Uterus (tissue), 4 donors: ENCODE measurements at places on chromosomes 2 and 18. TPM values are rescaled to one million over a fixed set of nuclear protein-coding genes. Genes with fewer than 3 reads are reported as not detected.

The LONRF2 gene
- total RNA-seq, result 73.0 TPM

The RGPD4 gene
- total RNA-seq, result not detected

The ADRA2B gene
- 0.51 TPM for total RNA-seq

The GCKR gene
- total RNA-seq, result 0.61 TPM

The SELENOI gene
- total RNA-seq, result 2.8 TPM

The HOXD12 gene
- not detected for total RNA-seq

The ODC1 gene
- total RNA-seq, result 55.6 TPM

The PDCL3 gene
- total RNA-seq, result 10.0 TPM

- H3K36me3 ChIP-seq, result no peaks in the 10 kb centered on the region
Observed at GRCh38 chr2:215358891-215359575, 47.2 kb downstream of the ATIC start.

DNA sequence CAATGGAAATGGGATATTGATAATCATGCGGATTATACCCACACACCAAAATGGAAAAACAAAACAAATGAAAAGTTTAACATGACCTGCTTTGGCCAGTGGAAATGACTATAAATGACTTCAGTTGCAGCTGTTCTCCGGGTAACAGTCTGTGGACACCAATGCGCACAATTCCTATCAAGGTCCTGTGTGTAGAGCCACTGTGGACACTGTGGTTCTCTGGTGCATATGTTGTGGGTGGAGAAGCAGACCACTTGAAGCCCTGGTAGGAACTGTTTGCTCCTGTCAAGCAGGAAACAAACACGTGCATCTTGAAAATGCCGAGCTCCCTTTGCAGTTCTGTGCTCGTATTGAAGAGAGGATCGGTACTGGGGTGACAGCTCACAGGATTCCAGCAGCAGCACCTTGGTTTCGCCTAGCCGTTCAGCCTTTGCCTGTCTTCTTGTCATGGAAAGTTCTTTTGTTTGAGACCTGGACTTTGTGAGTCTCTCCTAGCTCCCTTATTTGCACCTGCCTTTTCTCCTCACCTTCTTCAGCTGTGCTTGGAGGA lies 32.9 kb downstream of the NCK2 start:
- H3K4me1 ChIP-seq, result peaks cover 4% of the 10 kb centered on the region
- no peak overlapping the region for H3K4me3 ChIP-seq
- no peak overlapping the region for H3K27ac ChIP-seq
- no peak for DNase-seq
- H3K36me3 ChIP-seq, result no peaks in the 10 kb centered on the region
- H3K27me3 ChIP-seq, result no peaks in the 10 kb centered on the region

GRCh38 chr2:198203336-198204069 lies 399.1 kb downstream of the PLCL1 start:
- no peaks in the 10 kb centered on the region for H3K36me3 ChIP-seq
- H3K27me3 ChIP-seq, result no peaks in the 10 kb centered on the region
- H3K4me3 ChIP-seq, result no peak overlapping the region
- no peak overlapping the region for H3K27ac ChIP-seq
- H3K4me1 ChIP-seq, result no peaks in the 10 kb centered on the region
- no peak for DNase-seq

GRCh38 chr2:101617188-101617587 lies 80.3 kb upstream of the MAP4K4 start:
- no peaks in the 10 kb centered on the region for H3K36me3 ChIP-seq
- no peak overlapping the region for H3K4me3 ChIP-seq

GRCh38 chr2:123434546-123435395 lies 590.3 kb upstream of the CNTNAP5 start:
- H3K27ac ChIP-seq, result no peak overlapping the region
- no peak for DNase-seq
- H3K4me3 ChIP-seq, result no peak overlapping the region

DNA sequence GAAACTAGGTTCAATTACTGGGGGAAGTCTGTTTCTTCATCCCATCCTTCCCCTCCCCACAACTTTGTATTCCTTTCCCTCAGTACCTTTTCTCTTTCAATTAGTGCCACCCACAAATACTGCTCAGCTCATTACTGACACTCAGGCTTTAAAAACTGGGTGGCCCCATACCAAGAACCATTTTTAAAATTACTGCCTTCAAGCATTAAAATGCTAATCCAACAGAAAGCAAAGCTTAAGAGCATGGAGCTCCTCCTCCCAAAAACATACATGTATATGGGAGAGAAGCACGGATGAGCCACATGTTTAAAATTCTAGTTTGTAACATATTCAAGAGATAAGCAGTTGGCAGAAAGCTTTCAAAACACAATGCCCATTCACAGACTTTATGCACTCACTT lies 44.0 kb downstream of the IRS1 start:
- H3K36me3 ChIP-seq, result no peaks in the 10 kb centered on the region
- no peak for DNase-seq
- H3K27me3 ChIP-seq, result no peaks in the 10 kb centered on the region
- H3K4me1 ChIP-seq, result no peaks in the 10 kb centered on the region
- H3K27ac ChIP-seq, result peak overlapping the region; percentile 61

DNA sequence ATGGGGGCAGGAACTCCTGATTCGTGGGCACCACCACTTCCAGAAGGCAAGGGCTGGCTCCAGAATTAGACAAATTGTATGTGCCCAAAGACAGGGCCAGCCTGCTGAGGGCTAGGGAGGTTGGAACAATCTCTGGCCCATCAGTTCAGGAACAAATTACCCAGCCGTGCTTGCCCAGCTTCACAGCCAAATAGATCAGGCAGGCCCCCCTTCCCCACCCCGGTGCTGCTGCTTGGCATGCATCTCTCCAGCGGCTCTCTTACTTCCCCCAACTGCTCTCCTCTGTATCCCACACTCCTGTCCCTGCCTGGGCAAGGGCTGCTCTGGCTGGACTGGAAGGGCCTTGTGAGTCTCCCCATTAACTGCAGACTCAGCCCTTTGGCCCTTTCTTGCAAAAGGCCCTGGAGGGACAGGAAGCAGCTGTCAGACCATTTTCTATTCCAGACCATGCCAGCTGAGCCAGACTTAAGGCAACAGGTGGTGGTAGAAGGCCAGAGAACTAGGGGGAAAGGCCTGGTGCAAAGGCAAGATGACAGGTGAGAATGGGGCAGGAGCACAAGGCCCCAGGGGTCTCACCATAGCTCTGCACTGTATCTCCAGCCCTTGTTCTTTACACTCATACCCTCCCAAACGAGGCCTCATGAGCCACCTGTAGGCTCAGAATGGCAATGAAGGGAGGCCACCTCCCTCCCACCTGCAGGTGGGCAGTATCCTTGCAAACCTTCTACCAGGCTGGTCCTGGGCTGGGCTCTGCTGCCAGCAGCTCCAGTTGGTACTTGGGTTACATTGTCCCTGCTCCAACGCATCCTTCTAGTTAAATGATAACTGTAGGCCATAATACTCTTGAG lies 30.7 kb upstream of the ACAA2 start:
- no peaks in the 10 kb centered on the region for H3K4me1 ChIP-seq
- H3K27me3 ChIP-seq, result no peaks in the 10 kb centered on the region
- no peak overlapping the region for H3K4me3 ChIP-seq
- H3K36me3 ChIP-seq, result no peaks in the 10 kb centered on the region
- no peak overlapping the region for H3K27ac ChIP-seq
- no peak for DNase-seq

GRCh38 chr2:2466534-2466933 lies 135.5 kb upstream of the MYT1L start:
- no peaks in the 10 kb centered on the region for H3K27me3 ChIP-seq
- no peaks in the 10 kb centered on the region for H3K4me1 ChIP-seq
- H3K27ac ChIP-seq, result no peak overlapping the region
- DNase-seq, result no peak

- no peaks in the 10 kb centered on the region for H3K27me3 ChIP-seq
- no peaks in the 10 kb centered on the region for H3K4me1 ChIP-seq
- no peaks in the 10 kb centered on the region for H3K36me3 ChIP-seq
- no peak for DNase-seq
Observed at GRCh38 chr18:39772155-39772919, 2182.7 kb upstream of the PIK3C3 start.

DNA sequence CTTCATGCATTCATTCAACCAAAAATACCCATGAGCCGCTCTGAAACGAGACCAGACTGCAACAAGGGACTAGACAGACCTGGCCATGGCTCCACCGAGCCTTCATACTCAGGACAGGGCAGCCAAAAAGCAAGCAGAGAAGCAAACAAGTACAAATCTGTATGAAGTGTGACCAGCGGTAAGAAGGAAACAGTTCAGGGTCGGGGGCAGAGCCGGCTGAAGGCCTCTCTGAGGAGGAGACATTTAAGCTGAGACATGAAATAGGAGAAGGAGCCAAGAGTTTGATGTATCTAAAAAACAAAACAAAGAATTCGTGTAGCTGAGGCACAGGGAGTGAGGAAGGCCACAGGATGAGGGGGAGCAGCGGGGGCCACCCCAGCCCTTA lies 21.3 kb upstream of the SLC66A3 start:
- no peaks in the 10 kb centered on the region for H3K4me1 ChIP-seq
- no peak for DNase-seq
- no peaks in the 10 kb centered on the region for H3K27me3 ChIP-seq
- no peak overlapping the region for H3K27ac ChIP-seq
- no peaks in the 10 kb centered on the region for H3K36me3 ChIP-seq
- peak overlapping the region; percentile 44 for H3K4me3 ChIP-seq

DNA sequence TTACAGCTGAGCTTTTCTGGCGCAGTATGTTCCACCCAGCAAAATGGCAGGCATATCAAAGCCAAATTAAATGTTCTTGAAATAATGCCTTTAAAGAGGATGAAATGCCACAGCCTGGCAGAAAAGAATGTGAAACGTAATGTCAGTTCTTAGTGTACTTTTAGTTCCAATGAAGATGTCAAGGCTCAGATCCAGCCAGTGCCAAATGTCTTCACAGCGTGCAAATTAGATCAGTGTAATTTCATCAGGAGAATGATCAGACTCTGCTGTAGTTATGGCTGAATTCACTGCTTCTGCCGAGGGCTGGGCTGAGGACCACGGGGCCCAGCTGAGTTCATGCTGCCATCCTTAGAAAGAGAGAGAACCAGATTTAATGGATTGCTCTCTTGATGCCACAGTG lies 78.7 kb upstream of the ITGA4 start:
- no peaks in the 10 kb centered on the region for H3K4me1 ChIP-seq
- no peaks in the 10 kb centered on the region for H3K36me3 ChIP-seq
- no peak for DNase-seq
- H3K4me3 ChIP-seq, result no peak overlapping the region
- no peak overlapping the region for H3K27ac ChIP-seq

DNA sequence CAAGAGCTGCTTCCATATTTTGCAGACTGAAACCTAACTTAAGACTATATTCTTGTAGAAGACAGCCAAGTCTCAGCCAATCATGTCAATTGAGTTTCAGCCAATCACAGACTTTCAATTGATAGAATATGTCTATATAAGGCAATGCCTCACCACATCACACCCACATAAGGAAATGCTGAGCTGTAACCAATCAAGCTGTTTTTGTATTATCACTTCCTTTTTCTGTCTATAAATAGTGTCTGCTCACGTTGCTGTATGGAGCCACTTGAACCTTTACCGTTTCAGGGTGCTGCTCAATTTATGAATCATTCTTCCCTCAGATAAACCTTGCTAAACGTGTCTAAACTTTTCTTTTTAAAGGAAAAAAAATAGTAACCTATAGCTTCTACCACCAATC lies 1554.4 kb upstream of the LRRTM1 start:
- H3K27me3 ChIP-seq, result no peaks in the 10 kb centered on the region
- H3K4me1 ChIP-seq, result no peaks in the 10 kb centered on the region
- H3K36me3 ChIP-seq, result no peaks in the 10 kb centered on the region

DNA sequence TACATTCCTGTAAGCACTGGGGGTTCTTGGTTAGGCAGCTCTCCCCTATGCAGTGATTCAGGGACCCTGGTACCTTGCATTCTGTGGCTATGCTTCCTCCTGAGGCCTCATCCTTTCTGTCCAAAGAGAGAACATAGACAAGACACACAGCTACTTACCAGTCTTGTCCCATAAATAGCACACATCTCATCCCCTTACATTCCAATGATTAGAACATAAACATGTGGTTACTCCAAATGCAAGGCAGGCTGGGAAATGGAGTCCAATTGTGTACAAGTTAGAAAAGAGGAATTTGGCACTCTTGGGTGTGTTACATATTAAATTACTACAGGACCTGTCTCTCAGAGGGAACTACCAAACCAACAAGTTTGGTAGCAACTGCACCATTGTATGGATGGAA lies 171.3 kb downstream of the ARHGAP15 start:
- no peaks in the 10 kb centered on the region for H3K27me3 ChIP-seq
- H3K36me3 ChIP-seq, result no peaks in the 10 kb centered on the region
- no peak overlapping the region for H3K27ac ChIP-seq
- H3K4me1 ChIP-seq, result no peaks in the 10 kb centered on the region
- H3K4me3 ChIP-seq, result no peak overlapping the region

- DNase-seq, result no peak
- no peaks in the 10 kb centered on the region for H3K27me3 ChIP-seq
- H3K4me3 ChIP-seq, result no peak overlapping the region
- H3K27ac ChIP-seq, result no peak overlapping the region
- H3K36me3 ChIP-seq, result no peaks in the 10 kb centered on the region
Observed at GRCh38 chr2:23380562-23381065, 4.4 kb upstream of the KLHL29 start.
